ENCODE measurements at places on chromosomes 13 and 19.
A peak's percentile ranks its signal among the peaks of the same experiment; 100 is the strongest.

DNA sequence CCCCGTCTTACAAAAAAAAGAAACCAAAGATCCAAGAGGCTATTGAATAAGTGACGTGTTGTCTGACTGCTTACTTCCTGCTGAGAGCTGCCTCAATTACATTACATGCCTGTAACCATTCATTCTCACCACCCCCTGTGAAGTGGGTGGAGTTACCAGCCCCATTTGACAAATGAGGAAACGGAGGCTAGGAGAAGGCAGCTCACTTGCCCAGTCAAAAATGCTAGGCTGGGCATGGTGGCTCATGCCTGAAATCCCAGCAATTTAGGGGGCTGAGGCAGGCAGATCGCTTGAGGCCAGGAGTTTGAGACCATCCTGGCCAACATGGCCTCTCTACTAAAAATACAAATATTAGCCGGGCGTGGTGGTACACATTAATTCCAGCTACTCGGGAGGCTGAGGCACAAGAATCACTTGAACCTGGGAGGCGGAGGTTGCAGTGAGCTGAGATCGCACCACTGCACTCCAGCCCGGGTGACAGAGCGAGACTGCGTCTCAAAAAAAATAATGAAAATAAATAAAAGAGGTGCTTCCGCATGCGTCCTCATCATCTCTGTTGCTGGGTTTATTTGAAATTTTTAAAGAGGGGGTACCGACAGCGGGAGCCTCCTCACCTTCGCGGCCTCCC is 499 bp downstream of the LSM7 start:
- DNase-seq = no peak

- no peak for DNase-seq
Observed at GRCh38 chr13:31122544-31123260, 39.0 kb downstream of the HSPH1 start.

GRCh38 chr19:1647501-1648458 is 4.6 kb downstream of the TCF3 start:
- DNase-seq = no peak

DNA sequence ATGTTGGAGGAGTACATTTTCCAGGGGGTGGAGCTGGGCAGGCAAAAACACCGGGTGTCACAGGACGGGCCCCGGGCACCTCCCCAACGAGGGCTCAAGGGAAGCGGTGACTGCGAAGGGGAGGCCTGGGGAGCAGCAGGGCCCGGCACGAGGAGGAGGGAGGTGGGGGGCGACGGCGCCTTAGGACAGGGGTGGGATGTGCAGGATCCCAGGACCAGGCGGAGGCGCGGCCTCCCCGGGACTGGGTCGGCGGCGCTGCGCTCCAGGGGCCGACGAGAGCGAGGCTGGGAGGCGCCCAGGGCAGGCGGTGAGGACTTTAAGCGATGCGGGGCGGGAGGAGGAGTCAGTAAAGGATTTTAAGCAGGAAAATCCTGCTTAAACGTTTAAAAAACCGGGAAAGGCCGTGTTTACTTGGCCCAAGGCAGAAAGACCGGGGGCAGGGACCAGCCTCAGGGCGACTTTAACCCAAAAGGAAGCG is 427 bp downstream of the ZNF160 start:
- DNase-seq = peak; percentile 49

- no peak for DNase-seq
Observed at GRCh38 chr19:47024502-47024901, 4.9 kb downstream of the NPAS1 start.

DNA sequence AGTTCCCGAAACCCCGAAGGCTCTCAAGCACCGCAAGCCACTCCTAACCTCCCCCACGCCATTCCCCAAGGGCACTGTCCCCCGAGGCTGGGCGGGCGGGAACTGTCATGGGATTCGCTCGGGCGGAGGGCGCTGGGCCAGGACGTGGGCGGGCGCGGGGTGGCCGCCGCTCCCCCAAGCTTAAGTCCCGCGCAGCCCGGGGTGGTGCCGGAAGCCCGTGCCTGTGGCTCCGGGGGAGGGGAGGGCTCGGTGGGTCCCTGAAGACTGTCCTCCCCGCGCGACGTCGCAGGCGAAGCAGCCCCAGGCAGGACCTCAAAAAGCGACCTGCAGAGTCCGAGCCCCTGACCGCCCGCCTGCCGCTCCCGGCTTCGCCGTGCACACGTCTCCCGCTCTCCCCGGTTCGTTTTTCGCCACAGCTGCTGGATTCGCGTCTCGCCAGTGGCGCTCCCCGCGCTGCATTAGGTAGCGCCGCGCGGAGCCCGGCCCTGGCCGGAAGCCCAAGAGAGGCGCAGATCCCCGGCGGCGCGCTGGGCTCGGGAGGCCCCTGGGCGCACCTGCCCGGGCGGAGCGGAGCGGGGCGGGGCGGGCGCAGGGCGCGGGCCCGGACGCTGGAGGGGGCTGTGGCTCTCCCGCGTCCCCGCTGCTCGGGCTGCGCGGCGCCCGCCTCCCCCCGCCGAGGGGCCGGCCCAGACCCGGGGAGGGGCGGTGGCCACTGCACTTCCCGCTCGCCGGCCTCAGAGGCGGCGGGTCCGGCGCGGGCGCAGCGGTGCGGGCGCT is at the start of gene FARP1:
Gene FARP1 (plus strand): TSS at position 715 of the 777 bp plus-strand sequence. CDS start 70,149 bp downstream, outside the sequence.
- DNase-seq = no peak

DNA sequence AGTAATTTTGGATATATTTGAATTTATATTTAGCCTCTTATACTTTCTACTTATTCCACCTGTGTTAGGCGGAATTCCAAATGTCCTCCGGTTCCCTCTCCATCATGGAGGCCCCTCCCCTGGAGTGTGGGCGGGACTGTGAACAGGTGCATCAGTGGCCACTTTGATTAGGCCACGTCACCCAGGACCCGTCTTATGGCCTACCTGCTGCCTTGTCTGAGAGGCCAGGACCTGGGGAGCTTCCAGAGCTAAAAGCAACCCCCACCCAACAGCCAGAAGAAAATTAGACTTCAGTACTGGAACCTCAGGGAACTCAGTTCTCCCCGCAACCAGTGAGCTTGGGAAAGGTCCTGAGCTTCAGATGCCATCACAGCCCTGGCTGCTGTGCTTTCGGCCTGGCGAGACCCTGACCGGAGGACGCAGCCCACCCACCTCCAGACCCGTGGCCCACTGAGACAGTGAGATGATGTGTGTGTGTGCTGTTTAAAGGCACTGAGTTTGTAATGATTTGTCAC is 200.2 kb upstream of the SOX1 start:
- no peak for DNase-seq

DNA sequence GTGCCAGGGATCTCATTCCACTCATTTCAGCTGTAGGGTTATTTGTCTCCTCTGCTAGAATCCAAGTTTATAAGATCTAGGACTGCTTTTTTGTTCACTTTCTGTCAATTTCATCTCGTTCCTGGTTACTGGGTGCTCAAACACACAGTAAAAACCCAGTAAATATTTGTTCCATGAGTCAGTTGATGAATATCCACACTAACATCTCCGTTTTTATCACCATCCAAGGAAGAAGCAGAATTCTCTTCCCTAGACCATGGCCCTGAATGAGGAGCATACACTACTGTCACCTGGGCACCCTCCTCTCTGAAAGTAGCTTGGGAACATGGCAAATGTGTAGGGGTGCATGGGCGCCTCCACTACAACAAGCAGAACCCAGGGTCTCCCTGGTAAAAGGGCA is 390.8 kb downstream of the FOXO1 start:
- no peak for DNase-seq

- DNase-seq = no peak
Observed at GRCh38 chr19:31448221-31448657, 99.0 kb upstream of the TSHZ3 start.

DNA sequence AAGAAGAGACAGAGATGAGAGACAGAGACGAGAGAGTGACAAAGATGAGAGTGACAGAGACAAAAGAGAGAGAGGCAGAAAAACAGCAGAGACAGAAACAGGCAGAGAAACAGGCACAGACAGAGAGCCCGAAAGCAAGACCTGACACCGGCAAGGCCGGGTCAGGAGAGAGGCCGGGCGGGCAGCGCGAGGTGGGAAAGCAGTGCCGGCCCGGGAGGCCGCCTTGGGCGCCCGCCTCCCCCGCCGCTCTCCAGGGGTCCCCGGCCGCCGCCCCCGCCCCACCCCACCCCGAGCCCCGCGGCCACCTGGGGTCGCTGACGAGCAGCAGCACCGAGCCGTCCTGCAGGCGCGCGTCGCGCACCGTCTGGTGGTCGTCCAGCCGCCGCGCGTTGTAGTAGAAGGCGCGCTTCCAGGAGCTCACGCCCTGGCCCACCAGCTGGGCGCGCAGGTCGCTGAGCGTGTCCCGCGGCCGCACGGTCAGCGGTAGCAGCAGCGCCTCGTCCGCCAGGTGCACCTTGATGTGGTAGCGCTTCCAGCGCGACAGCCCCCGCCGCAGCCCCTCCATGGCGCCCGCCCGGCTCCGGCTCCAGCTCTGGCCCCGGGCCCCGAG is at the start of gene TINCR:
Gene TINCR (minus strand): TSS at position 594 of the 610 bp plus-strand sequence.
- DNase-seq = no peak

DNA sequence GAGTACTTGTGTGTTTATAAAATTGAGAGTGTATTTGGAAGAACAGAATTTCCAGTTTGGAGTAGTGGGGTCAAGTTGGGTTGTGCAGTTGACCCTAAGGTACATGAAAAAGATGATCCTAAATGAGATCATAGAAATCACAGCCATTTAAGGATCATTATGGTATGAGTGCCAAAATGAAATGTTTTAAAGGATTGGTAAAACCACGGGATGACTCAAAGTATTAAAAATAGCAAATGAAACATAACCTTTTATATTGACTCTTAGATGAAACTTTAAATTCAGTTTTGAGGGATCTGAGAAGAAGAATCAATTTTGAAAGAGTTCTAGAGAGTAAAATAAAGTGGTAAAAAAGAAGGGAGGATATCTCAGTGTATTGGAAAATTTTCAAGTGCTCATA is 773.8 kb downstream of the GPC5 start:
- no peak for DNase-seq

DNA sequence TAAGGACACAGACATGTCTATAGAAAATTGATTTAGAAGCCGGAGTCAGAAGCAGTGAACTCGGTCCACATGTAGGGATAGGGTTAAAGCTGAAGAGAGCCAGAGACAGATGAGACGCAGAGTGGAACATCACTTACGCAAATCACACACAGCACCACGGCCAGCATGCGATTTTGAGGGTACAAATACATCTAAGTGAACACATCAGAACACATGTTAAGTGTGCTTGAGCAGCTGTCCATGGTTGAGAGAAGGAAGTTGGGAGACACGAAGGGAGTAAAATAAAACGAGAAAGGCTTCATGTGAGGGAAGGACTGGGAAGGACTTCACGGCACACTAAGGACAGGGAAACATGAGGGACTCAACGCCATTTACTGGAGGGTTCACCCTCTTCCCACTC is 25.4 kb upstream of the SIGLEC11 start:
- no peak for DNase-seq

- DNase-seq = no peak
Observed at GRCh38 chr19:21587549-21587948, 82.1 kb downstream of the ZNF429 start.

DNA sequence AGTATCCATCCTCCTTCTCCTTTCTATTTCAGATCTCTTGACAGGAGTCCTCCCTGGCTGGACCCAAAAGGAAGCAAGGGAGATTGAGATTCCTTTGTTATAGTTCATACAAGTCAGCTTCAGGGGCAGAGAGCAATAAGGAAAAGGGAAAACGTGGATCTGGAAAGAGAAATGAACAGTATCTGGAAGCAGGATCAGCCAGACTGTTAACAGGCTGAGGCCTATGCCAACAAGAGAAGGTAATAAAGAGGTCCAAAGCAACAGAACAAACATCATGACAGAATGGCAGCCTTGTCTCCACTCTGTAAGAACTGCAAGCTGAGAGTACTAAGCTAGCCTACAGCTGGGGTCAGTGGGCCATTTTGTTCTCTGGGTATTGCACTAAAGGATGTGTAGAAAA is 64.5 kb downstream of the RAP2A start:
- no peak for DNase-seq

DNA sequence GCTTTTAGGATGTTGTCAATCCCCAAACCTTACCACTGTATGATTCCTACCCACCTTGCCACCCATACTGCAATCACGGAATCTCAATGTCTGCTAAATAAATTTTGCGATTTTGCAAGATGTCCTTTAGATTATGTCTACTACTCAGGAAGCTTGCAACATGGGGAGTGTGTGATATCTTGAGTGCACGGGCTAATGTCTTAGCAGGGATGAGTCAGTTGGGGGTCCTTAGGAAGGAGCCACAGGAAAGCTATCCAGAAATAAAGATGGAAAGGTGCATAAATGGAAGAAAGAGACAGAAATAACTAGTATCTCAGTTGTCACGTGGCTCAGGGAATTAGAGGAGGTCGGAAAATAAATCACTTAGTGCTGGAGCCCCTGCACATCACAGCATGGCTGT is 77.1 kb downstream of the NALCN start:
- DNase-seq = no peak

- no peak for DNase-seq
Observed at GRCh38 chr19:12821761-12822160, 12.6 kb downstream of the RTBDN start.

DNA sequence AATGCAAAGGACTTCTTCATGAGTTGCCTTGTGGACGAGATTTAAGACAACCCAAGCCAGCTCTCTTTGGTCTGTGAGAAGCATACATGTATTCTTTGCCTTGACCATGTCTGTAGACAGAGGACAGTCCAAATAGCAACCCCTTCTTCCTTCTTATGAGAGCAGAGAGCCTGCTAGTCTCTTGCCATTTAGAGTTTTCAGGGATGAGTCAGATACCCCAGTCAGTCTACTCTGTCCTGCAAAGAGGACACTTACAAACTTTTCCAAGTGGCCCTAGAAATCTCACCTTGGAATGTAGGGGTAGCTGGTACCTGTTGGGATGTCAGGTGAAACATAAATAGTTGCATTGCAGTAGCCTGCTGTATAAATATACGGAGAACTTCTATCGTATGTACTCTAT is 36.7 kb downstream of the DNAJC3 start:
- no peak for DNase-seq

- no peak for DNase-seq
Observed at GRCh38 chr19:16019691-16020448, 56.4 kb upstream of the TPM4 start.

DNA sequence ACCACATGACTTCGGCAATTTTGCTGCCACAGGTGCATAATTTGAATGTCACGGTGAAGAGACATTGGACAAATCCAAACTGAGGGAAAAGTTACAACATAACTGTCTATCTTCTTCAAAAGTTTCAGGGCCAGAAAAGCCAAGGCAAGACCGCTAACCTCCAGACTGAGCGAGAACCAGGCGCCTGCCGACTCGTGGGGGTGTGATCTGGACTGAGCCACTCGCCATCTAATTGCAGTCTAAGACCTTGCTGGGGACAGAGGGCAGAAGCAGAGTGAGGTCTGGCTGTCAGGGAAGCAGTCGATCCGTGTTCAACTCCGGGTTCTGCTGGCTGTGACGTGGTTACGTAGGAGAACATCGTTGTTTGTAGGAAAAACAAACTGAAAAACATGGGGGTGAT is 88.6 kb downstream of the SPACA7 start:
- DNase-seq = no peak

- DNase-seq = no peak
Observed at GRCh38 chr19:13633109-13633508, 126.8 kb upstream of the CACNA1A start.

- DNase-seq = no peak
Observed at GRCh38 chr19:2869618-2870017, 2.5 kb downstream of the ZNF556 start.

GRCh38 chr13:51912091-51912490 is 50.3 kb downstream of the CCDC70 start:
- DNase-seq = no peak

Measured in T-helper 1 cell (primary cell).